ENCODE measurements at places on chromosomes 5 and 9.

DNA sequence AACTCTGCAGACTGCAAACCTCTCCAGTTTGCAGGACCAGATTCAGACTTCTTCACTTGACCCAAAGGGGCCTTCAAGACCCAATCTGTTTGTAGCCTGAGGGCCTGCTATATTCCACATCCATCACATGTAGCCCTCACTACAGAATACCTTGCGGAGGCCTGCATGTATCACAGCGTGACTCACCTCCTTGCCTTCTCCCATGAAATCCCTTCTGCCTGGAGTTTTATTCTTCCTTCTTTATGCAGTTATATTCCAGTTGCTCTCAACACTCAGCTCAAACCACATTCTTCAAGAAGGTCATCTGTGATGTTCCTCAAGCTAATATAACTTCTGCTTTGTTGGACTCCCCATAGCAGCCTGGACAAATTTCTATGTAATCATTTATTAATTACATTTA is 198.5 kb upstream of the PTGER4 start:
- no peak for DNase-seq

GRCh38 chr5:159899067-159900049 is 16.9 kb upstream of the ADRA1B start:
- DNase-seq: no peak

- DNase-seq: no peak
Observed at GRCh38 chr5:3604501-3604900, 8.9 kb downstream of the IRX1 start.

DNA sequence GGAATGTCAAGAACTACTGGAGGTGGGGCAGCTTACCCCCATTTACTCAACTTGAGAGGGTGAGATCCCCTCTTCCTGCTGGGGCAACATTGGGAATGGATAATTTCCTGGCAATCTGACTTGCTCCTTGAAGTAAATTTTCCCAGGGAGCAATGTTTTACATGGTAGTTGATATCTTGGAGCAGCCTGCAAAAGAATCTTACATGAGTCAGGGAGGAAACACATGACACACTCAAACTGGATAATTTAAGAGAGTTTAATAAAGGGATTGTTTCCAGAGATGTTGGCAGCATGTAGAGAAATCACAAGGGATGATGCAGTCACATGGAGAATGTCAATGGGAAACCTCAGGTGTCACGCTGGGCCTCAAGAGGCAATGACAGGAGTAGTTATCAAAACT is 212.5 kb downstream of the GAS1 start:
- no peak for DNase-seq

GRCh38 chr5:39668980-39669379 is 244.2 kb upstream of the DAB2 start:
- DNase-seq: no peak

DNA sequence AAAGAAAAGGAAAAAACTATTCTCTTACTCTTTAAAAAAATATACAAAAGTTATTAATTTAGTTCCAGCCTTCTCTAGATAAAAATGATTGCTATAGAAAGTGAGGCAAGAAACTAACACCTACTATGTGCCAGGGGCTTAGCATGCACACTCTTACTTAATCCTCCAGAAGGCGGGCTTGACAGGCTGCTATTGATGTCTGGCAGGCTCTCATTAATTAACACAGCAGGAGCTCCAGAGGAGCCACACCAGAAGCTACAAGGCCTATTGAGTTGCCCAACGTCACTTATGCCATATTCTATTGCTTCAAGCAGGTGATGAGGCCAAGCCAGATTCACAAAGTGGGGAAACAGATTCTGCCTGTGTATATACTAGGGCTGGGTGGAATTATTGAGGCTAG is 54.6 kb upstream of the CLINT1 start:
- no peak for DNase-seq
